ENCODE measurements at places on chromosomes 13 and 19.

DNA sequence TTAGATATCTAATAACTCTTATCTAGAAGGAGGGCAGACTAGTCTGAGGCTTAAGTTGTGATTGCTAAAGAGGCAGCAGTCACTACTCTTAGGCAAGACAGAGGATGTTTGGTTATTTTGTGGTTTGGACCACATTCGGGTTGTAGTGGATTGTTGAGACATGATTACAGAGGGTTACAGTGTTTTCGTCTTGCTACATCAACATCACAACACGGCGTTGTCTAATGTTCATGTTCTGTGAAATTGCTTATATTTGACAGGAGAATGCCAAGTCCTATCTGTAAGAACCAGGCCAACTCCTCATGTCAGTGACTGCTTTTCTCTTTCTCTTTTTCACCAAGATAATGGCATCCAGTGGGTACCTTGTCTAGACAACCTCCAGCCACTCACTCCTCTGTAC, 16.8 kb upstream of the TM9SF2 start:
- DNase-seq, result peak; percentile 95

DNA sequence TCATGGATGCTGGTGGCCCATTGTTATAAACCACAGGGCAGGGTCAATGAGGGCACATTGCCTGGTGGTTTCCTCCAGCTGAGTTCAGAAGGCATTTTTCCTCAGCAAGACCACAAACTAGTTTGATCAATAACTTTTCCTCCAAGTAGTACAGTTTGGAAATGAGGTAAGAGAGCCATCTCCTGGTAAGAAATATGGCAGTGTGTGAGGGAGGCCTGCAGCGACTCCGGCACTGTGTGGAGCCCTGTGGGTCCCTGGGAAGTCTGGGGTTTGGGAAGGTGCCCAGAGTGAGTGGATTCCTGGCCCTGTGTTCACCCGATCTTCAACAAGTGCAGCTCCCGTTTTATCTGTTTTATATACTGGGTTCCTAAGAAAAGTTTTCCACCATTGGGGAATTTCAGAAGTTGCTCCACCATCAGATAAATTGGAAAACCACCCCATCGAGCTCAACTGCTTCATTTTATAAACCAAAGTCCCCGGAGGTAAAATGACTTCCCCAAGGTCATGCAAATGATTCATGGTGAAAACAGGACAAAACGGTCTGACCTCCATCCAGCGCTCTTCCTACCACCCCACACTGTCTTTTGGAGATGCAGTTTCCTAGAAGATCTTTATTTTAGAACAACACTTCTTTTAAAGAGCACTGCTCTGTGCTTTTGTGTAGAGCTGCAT, 148.4 kb downstream of the KATNAL1 start:
- peak; percentile 28 for DNase-seq

GRCh38 chr13:32545083-32545482, 6.5 kb upstream of the N4BP2L2 start:
- DNase-seq, result peak; percentile 25

- peak; percentile 71 for DNase-seq
Measured at GRCh38 chr19:24140099-24140498, 53.1 kb downstream of the ZNF254 start.

DNA sequence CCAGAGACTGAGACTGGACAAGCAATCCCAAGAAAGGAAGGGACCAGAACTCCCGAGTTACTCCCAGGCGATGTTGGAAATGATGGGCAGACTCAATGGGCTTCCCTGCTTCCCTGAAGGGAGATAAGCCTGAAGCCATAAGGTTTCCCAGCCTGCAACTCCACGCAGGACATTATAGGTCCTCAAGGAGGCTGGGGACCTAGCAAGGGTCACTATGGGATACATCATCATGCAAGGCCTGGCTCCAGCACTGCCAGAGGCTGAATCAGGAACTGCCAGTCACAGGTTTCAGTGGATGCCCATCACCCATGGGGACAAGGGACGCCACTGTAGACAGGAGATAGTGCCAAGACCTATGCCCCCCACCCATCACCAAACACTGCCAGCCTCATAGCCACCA, 338.7 kb downstream of the IRS2 start:
- DNase-seq, result no peak

GRCh38 chr13:98576200-98576945, 534 bp downstream of the STK24 start:
- DNase-seq, result peak; percentile 63

- DNase-seq, result peak; percentile 78
Measured at GRCh38 chr19:54302257-54302656, 10.7 kb downstream of the LILRA5 start.

DNA sequence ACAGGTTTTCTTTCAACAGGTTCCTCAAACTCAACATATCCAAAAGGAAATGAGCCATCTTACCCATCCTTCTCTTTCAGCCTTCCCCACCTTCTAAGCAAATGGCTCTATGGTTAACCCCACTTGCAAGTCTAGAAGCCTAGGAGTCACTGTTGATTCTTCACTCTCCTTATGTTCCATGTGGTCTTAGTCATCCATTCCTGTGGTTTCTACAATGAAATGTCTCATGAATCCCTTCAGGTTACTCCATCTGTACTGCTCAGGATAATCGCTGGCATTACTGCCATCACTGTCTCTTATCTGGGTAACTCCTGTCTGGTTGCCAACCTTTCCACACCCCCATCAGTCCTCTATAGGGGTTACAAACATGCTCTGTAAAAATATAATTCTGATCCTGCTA, 381.3 kb downstream of the ENOX1 start:
- DNase-seq, result no peak

DNA sequence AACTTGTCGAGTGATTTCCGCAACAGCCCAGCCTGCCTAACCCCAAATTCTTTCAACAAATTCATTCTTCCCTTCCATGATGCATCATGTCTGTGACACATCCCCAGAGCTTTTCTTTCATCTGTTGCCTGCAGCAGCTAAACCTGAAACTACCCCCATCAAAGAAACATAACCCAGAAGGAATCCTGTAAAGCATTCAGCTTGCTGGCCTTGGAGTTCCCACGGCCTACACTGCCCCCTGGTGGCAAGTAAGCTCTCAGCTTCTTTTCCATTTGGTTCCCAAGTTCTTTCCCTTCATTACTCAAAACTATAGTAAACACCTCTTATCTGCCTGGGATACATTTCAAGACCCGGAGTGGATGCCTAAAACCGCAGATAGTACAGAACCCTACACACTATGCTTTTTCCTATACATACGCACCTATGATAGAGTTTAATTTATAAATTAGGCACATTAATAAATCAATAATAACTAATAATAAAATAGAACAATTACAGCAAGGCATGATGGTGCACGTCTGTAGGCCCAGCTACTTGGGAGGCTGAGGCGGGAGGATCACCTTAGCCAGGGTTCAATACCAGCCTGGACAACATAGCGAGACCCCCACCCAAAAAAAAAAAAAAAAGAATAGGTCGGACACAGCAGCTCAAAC, 7.4 kb downstream of the ETHE1 start:
- DNase-seq, result peak; percentile 79

- peak; percentile 83 for DNase-seq
Measured at GRCh38 chr19:15702534-15702930, 25.3 kb upstream of the OR10H2 start.

DNA sequence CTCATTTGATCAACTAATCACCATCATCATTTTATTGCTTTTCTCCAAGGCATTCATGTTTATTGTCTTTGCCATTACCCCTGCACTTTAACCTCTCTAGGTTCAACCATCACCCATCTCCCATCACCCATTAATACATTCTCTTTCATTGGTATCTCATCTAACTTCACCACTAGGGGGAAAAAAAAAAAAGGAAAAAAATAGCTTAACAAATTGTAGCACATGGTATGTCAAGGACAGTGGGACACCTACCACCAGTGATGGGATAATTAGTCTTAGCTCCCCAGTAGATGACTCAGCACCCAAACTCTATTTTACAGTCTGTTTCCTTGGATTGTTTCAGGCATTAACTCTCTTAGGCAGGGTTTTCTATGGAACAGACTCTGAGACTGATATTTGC, 1770.2 kb upstream of the MIR17HG start:
- DNase-seq, result no peak

DNA sequence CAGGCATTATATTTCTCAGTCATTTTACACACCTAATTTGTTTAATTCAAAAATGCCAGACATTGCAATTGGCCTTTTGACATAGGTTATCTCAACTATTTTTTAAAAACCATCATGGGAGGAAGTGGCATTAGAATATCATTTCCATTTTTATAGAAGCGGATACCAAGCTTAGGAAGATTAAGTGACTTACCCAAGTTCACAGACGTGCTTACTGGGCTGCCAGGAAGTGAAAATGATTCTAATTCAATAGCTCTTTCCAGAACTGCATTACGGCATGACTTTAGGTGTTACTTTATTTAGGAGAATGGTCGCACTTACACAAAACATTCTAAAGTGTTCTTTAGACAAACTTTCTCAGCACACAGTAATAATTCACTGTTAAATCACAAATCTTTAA, 231.9 kb downstream of the KLF12 start:
- no peak for DNase-seq

DNA sequence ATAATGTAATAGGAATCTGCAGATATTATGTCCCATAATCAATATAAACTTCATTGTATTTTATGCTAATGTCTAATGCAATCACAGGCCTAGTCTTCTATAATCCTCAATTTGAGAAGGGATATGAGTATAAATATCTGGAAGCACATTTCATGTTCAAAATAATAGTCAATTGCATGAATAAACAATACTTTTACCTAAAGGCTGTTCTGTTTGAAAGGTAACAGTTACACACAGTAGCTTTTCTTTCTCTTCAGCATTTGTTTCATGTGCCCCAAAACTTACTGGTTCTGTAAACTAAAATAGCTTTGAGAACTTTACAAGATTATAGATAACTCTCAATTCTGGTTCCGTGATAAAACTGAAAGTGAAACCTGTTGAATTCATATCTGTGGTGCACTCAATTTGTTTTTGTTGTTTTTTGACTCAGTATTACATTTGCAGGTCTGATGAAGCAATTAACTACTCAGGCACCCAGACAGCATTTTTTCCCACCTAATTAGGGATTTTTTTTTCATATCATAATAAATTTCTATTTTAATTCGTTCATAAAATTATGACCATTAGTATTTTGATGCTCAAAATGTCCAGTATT, 1193.8 kb downstream of the SLITRK1 start:
- DNase-seq, result peak; percentile 16

GRCh38 chr13:72126424-72126823, 259.4 kb upstream of the DACH1 start:
- DNase-seq, result no peak

GRCh38 chr13:50588491-50589130, 254.9 kb downstream of the DLEU7 start:
- DNase-seq, result no peak

DNA sequence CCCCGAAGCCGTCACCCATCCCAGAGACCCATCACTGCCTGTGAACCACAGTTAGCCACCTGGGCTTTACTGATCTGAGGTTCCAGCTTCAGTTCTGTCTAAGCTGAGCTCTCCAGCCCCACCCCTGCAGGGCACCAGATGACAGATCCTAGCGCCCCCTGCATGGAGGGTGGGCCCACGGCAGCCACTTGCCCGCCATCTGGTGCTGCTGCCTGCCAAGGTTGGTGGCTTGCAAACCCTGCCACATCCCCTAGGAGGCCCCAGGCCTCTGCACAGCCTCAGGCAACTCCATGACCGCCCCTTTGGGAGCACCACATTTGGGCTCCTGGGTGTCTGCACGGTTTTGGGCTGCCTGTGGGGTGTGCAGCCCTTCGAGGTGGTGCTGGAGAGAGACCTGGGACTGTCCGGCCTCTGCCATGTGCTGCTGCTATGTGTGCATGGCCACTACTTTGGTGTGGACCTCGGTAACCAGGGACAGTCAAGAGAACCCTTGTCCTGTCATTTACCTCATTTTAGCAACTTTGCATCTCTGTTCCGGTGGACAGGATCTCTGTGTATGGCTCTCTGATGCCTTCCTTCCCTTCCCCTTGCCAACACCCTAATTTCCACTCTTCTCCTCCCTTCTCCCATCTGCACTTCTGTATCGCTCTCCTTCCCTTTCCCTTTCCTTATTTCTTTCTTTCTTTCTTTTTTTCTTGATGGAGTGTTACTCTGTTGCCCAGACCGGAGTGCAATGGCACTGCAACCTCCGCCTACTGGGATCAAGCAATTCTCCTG, 17.4 kb upstream of the SDHAF1 start:
- peak; percentile 65 for DNase-seq

GRCh38 chr19:34274827-34275625, 20.7 kb downstream of the GARRE1 start:
- no peak for DNase-seq

DNA sequence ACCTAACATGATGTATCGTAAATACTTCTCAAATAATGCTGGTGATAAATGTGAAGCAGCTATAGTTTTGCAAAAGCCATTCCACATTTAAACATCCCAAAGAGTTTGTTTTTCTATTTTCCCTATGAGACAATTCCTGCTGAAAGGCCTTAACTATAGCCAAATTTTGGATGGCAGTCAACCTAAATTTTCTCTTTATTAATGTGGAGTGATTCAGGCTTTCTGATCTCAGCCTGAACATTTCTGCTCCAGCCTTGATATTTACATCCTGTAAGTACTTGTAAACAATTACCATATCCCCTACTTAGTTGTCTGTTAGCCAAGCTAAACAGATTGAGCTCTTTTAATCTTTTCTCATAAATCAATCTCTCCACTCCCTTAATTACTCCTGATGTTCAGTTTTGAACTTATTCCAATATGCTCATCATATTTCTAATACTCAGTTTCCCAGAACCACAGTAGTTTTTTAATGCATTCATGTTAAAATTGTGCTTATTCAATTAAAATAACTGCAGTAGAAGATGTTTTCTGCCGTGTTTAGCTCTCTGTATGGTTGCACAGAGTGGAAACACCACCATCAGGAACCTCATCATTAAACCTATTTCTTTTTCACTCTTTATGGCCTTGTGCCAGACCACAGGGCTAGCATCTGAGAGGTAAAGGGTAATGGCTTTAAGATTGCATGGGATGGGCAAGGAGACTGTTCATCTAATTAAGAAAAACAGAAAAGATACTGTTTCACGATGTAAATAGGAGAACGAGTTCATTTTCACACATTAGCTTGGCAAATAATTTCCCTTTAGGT, 1235.2 kb upstream of the SLC10A2 start:
- no peak for DNase-seq

- DNase-seq, result no peak
Measured at GRCh38 chr13:80989241-80989640, 648.3 kb upstream of the SPRY2 start.

- peak; percentile 19 for DNase-seq
Measured at GRCh38 chr13:80469853-80470381, 129.0 kb upstream of the SPRY2 start.

- DNase-seq, result no peak
Measured at GRCh38 chr13:27592865-27593264, 27.5 kb downstream of the LNX2 start.

- DNase-seq, result no peak
Measured at GRCh38 chr13:72125561-72125960, 258.6 kb upstream of the DACH1 start.

- no peak for DNase-seq
Measured at GRCh38 chr19:16649734-16650133, 10.2 kb downstream of the SMIM7 start.

DNA sequence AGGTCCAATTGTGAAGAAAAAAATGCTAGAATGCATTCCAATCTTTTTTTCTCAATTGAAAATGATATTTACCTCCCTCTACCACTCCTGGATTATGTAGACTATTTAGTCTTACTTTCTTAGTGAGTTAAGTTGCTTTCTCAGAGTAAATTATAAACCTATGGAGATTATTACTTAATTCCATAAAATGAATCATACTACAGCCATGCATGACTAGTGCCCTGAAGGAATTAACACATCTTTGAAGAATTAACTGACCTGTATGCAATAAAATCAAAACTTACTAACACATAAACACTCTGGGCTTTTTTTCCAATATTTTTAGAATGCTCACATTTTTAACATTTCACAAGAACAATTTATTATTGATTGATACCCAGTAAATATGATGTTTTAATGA, 379.4 kb upstream of the DACH1 start:
- no peak for DNase-seq

GRCh38 chr19:17234911-17235299, 8.9 kb downstream of the OCEL1 start:
- peak; percentile 74 for DNase-seq
